ENCODE measurements at places on chromosomes 6 and 20.
A peak's percentile ranks its signal among the peaks of the same experiment; 100 is the strongest.

- no peak for DNase-seq
These were observed 3.8 kb downstream of the LAMA2 start for GRCh38 chr6:128886706-128887105.

- DNase-seq, result no peak
These were observed 9.7 kb upstream of the ARHGAP18 start for GRCh38 chr6:129719692-129720091.

GRCh38 chr20:49570161-49570827, 2.4 kb upstream of the PTGIS start:
- no peak for DNase-seq

DNA sequence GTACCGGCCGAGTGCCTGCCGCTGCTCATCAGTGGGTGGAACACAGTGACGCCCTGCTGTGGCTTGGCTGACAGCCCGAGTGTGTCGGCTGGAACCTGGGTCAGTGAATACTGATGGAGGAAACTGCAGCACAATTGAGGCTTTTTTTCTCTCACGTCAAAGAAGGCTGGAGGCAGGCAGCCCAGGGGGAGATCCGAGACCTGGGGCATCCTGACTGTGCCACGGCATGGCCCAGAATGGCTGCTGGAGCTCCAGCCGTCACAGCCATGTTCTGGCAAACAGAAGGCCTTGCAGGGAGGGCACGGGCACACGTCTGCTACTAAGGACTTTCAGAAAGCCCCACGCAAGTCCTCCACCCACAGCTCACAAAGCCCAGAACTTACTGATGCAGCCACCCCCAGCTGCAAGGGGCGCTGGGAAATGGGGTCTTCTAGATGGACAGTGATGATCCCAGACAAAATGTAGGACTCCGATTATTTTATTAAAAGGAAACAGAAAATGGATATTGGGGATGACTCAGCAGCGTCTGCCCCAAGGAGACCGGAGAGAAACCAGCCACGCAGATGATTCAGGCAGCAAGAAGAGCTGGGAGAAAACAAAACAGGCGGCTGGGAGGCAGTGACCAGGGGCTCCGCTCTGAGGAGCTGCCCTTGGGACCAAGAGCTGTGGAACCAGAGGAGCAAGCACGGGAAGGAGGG, 140.0 kb downstream of the TAF4 start:
- no peak for DNase-seq

GRCh38 chr6:153949616-153950015, 89.4 kb upstream of the OPRM1 start:
- DNase-seq, result no peak

DNA sequence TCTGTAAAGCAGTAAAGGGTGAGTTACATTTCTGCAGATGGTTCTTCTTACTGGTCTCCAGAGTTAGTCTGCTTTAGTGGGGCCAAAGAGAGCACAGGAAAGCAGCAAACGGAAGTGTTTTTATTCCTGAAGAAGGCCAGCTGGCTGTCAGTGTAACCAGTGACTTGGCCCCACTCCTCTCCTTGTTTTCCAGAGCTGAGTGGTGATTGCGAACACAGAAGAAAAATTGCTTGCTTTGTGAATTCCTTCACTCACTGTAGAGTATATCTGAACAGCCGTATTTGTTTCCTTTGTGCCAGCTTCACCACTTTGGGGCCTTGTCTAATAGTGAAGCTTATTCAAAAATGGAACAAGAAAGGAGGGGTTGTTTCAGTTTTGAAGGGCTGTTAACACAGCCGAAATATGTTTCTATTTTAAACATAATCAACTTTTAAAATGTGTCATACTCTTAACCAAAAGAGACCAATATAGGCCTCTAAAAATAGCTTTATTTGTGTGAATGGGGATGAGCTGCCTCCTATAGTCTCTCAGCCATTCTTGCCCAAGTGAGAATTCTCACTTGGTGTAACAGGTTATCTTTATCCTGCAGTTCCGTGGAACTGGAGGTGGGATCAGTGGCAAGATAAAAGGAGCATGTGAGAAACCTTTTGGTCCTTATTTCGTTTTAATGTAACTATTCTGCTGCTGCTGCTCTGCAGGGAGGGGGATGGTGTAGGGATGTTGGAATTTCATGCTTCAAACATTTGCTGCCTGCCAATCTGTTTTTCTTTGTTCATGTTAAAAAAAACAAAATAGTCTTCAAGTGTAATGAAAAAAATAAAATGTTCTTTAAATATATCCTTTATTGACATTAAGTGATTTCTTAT, 37.8 kb downstream of the ZC2HC1B start:
- peak; percentile 77 for DNase-seq

DNA sequence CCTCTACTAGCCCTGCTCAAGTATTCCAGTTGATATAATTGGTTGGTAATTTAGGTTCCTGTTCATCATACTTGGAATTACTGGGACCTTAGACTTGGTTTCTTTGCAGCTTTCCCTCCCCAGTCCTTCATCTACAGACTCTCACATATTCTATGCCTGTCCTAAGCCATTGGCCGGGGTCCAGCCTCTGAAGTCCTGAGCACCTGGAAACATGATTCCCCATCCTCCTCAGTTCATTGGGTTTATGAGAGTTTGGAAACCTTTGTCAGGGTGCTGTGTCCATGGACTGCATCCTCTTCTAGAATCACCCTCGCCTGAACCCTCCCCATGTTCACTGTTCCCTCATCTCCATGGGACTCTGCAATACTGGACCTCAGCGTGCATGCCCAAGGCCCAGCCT, 8.8 kb downstream of the GSTA2 start:
- no peak for DNase-seq

DNA sequence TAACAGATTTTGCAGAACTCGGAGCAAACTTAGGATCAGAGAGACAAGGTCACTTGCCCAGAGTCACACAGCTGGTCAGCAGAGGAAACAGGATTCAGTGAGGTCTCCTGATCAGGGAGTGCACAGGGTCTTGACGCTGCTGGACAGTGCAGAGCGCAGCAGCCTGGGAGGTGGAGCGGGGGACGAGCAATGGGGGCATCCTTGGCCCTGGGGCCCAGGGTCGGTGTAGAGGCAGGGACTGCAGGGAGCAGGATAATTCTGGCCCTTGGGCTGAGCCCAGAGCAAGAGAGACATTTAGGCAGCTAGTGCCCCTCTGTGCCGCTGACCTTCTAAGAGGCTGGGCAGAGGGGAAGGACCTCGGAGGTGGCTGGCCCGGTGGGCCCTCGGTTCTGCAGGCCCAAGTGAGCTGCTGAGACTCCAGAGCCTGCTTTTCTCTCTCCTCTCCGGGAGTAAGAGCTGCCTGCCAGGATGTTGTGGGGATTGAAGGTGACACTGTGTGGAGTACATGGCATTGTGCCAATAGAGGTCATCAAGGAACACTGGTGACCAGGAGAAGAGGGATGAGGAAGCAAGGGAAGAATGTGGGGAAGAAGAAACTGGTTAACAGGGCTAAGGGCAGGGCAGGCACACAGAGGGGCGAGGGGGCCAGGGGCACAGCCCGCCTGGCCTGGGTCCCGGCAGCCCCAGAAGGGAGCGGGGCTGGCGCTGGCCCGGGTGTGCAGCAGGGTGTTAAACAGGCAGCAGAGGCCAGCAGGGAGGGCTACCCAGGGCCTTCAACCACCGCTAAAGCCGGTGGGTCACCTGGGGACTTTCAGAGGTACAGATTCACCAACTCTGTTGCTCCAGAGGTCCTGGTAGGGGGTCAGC, 122.0 kb downstream of the AGPAT4 start:
- no peak for DNase-seq

- no peak for DNase-seq
These were observed 61.7 kb downstream of the GNAS-AS1 start for GRCh38 chr20:58788896-58789544.

- DNase-seq, result no peak
These were observed 244.0 kb upstream of the JAG1 start for GRCh38 chr20:10917826-10918225.

DNA sequence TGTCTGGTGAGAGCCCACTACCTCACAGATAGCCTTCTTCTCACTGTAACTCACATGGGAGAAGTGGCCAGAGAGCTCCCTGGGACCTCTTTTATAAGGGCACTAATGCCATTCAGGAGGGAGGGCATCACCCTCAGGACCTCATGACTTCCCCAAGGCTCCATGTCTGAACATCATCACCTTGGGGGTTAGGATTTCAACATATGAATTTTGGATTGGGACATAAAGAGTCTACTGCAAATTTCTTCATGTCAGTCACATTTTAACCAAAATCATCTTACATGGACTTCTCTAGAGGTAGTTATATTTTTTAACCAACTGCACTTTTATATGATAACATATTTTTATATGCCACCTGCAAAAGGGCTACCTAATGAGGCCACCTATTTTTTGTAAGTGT, 324.7 kb downstream of the PLCB1 start:
- DNase-seq, result no peak

- DNase-seq, result no peak
These were observed 14.2 kb upstream of the ADRM1 start for GRCh38 chr20:62288535-62289105.

DNA sequence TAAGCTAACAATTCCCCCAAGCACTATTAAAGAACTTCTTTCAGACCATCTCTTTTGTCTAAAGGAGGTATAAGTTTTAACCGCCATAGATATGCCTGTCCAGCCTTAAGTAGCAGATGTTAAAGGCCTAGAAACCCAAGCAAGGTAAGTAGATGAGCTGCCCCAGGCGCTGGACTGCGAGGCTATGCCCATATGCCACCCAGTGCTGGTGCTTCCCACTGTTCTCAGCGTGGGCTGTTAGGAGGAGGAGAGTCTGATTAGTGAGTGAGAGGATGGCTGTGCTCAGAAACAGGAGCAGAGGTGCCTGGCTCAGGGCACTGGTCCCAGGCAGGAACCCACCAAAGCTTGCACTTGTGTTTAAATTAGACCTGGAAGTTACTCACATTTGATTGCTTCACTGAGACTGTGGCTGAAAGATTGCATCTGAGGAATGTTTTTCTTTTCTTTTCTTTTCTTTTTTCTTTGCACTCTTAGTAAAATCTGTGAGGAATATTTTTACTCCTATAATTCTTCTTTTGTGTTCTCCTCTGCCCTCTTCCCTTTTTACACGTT, 32.2 kb downstream of the PRPH2 start:
- no peak for DNase-seq
